ENCODE measurements at places on chromosomes 11 and 22.

- DNase-seq: no peak
These were observed 54.8 kb upstream of the PITPNB start for GRCh38 chr22:27973846-27974245.

GRCh38 chr11:15965562-15966250, 390.6 kb downstream of the SOX6 start:
- no peak for DNase-seq

DNA sequence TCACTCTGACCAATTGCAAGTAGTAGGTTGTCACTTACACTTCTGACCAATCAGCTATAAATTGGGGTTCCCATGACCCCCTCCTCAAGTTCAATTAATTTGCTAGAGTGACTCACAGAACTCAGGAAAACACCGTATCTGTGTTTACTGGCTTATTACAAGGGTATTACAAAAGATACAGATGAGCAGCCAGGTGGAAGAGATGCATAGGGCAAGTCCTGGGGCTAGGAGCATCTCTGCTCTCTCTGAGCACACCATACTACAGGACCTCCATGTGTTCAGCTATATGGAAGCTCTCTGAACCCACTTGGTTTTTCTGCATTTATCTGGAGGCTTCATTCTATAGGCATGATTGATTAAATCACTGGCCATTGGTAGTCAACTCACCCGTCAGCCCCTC, 11.3 kb upstream of the GRK3 start:
- DNase-seq: no peak

DNA sequence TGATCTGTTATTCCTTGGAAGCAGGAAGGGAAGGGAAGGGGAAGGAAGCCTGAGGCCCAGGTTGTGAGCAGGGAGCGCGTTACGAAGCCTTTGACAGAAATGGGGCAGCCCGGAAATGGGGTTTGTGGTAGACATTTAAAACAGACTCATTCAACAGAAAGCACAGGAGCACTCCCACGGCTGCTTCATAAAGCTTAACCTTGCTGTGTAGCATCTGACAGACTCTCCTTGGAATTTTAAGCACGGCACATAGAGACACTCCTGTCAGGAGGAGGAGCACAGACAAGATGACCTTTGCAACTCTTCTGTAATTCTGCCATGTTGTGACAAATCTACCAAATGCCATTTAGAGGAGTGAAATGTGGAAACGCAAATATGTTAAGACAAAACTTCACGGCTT, 131.6 kb downstream of the FBXO7 start:
- DNase-seq: no peak

DNA sequence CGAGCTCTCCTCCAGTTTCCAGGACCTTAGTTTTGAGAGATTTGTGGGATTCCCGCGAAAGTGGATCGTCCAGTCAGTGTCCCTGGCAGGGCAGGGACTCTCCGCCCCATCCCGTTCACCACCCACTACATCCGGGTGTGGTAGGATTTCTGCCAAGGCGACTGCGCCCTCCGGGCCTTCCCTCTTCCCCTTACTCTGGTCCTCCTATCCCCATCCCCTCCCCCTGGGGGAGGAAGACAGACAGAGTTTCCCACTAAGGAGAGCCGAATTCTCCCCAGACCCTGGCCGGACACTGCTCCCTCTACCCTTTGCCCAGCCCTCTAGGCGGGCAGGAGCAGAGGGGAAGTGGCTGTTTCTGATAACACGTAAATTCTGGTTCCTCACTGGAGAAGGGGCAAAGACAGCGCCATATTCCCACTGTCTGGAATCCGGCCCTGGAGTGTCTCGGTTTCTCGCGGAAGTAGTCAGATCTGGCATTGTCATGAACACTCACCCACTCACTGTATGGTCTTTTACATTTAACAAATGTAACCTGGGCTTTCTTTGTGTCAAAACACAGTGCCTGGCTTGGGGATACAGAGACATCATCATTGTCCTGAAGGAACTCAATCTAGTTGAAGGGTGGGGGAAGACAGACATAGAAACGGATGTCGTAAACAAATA, 1.1 kb upstream of the NECTIN1 start:
- peak; percentile 60 for DNase-seq

- DNase-seq: no peak
These were observed 7.1 kb downstream of the DGCR2 start for GRCh38 chr22:19114984-19115552.

DNA sequence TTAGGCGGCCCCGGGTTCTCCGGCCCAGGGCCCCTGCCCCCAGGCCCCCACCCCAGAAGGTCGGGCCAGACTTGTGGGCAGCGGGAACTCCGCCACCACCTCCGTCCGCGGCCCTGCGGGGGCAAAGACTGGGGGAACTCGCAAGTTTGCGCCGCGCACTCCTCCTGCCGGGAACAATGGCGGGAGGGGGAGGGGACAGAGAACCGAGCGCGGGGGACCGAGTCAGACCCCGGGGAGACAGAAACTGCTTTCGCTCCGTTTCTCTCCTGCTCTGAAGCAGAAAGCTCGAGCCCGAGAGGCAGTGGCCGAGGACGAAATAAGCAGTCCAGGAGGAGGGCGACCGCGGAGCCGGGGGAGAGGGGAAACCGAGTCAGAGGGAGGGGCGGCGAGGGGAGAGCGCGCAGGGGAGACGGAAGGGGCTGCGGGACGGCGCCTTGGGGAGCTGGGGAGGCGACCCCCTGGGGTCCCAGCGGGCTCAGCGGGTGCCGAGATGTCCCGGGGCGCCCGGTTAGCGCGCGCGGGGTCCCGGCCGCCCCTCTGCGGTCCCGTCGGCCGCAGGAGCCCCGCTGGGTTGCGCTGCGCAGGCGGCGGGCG, 555 bp downstream of the TP53I11 start:
- no peak for DNase-seq

- no peak for DNase-seq
These were observed 14.4 kb upstream of the CHST1 start for GRCh38 chr11:45679806-45680205.

DNA sequence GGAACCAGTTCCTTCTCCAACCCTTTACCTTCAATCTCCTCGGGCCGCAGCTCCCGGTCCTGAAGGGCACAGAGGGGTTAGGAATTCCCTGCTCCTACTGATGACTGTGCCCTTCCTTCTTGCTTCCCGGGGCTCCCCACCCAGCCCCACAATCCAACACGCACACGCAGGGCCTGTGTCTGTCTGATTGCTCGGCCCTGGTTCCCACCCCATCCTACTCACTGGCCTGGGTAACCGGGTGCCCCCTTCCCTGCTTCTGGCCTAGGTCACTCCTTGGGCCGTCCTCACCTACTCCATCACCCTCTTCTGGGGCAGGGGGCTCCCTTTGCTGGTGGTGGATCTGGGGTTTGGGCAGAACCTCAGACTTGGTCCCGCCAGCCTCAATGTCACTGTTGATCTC, 1.3 kb downstream of the CABP2 start:
- no peak for DNase-seq

GRCh38 chr11:120539667-120540369, 28.3 kb downstream of the GRIK4 start:
- DNase-seq: no peak

Data from RKO (cell line).